ENCODE measurements at places on chromosomes 5 and 9. TPM values are rescaled to one million over a fixed set of nuclear protein-coding genes. Genes with fewer than 3 reads are reported as not detected.

DNA sequence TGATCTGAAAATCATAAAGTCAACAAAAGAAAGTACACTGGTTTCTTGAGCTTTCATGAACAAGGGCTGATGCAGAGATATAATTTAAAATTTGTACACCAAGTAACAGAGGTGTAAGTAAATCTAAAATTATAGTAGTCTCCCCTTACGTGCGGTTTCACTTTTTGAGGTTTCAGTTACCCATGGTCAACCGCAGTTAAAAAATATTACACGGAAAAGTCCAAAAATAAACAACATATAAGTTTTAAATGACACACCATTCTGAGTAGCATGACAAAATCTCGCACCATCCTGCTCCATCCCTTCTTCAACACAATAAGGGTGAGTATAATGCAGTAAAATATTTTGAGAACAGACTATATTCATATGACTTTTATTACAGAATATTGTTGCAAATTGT lies 54.4 kb downstream of the AUH start:
- no peak overlapping the region for H3K4me3 ChIP-seq
- no peaks in the 10 kb centered on the region for H3K36me3 ChIP-seq
- H3K27me3 ChIP-seq, result no peaks in the 10 kb centered on the region

DNA sequence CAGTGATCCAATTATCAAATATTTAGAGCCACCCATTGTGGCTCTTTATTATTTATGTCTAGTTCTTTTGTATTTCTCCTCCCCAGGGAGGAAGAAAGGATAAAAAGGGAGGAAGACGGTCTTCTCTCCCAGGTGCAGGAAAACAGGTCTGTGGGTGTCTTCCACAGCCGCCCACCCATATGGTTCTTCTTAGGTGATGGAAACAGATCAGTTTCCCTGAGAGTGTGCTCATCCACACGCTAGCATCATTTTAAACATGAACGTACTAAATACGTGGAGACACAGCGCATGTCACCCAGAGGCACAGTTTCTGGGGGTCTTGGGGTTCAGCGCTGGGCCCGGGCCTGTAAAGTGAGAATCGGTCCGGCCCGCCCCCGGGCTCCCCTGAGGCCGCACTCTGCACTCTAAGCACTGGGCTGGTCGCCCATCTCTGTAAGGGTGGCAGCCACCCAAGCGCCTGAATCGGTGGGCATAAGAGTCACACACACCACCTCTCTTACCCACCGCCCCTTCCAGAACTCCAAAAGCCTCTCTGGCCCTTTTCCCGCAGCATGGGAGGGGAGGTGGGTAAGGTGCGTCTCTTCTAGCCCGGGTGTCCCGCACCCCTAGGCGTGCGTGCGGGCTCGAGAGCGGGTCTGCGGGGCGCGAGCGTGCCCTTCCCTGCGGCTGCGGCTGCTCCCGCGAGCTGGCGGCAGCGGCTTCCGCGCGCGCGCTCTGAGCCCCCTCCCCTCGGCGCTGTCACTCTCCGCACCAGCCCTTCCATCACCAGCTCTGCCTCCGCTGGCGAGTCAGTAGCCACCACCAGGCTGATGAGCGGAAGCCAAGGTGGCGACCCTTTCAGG lies 1.3 kb downstream of the PTCH1 start:
- DNase-seq, result no peak
- peak overlapping the region; percentile 64 for H3K4me3 ChIP-seq
- H3K4me1 ChIP-seq, result peaks cover 33% of the 10 kb centered on the region
- H3K27ac ChIP-seq, result no peak overlapping the region
- H3K36me3 ChIP-seq, result no peaks in the 10 kb centered on the region

GRCh38 chr5:54332720-54333119 lies 22.3 kb upstream of the ARL15 start:
- H3K27me3 ChIP-seq, result no peaks in the 10 kb centered on the region
- H3K4me3 ChIP-seq, result no peak overlapping the region
- no peak for DNase-seq

The CD72 gene
- total RNA-seq, result 2.2 TPM

The C1QTNF2 gene
- 2.6 TPM for total RNA-seq

The PLAC8L1 gene
- total RNA-seq, result not detected

The SNAPC4 gene
- 6.0 TPM for total RNA-seq

The GAPVD1 gene
- 48.2 TPM for total RNA-seq

The SSNA1 gene
- total RNA-seq, result 72.3 TPM

Data from esophagus muscularis mucosa (tissue), 4 donors.